ENCODE measurements at places on chromosomes 7 and 10.

GRCh38 chr7:38773430-38773829 lies 135.6 kb downstream of the VPS41 start:
- no peak for DNase-seq

- no peak for DNase-seq
Observed at GRCh38 chr10:117223693-117224430, 17.1 kb upstream of the SLC18A2 start.

- no peak for DNase-seq
Observed at GRCh38 chr7:105454921-105455320, 66.2 kb upstream of the SRPK2 start.

DNA sequence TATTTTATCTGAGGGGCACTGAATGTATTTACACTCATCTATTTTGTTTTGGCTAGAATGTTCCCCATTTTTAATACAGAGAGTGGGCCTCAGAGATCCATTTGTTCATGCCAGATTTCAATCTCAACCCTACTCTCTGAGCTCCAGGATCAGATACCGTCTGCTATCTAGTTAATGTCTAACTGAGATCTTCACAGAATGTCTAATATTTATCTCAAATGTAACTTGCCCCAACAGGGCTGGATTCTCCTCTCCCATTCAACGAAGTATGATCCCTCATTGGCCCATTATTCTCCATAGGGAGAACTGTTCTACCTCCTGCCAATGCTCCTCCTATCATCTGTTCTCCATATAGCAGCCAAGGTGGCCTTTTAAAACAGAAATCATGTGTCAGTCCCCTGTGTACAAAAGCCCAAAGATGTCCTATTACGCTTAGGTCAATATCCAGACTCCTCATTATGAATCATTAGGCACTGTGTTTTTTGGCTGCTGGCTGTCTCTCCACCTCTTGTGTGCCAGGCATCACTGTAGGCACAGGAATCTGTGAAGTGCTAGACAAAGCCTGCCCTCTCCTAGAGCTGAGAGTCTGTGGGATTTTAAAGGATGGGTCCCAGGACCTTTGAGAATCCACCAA lies 169.3 kb upstream of the AGK start:
- DNase-seq = no peak

DNA sequence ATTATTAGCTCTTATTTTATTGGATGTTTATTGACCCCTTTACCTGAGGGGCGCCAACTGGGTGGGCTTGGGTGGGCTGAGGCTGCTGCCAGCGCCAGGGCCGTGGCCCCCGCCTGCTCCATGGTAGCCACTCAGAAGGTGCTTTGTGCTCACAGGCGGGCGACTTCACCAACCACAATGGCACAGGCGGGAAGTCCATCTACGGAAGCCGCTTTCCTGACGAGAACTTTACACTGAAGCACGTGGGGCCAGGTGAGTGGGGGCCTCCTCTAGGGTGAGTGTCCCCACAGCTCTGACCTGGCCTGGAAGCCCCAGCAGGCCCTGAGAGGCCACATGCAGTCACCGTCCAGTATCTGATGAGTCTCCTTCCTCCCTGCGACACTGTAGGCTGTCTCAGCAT lies 4.1 kb downstream of the PPIF start:
- no peak for DNase-seq

- no peak for DNase-seq
Observed at GRCh38 chr7:50821457-50822008, 38.8 kb upstream of the GRB10 start.

Measured in CMK (cell line).